ENCODE measurements at places on chromosomes 2 and 18. TPM values are rescaled to one million over a fixed set of nuclear protein-coding genes. Genes with fewer than 3 reads are reported as not detected.

- DNase-seq = no peak
Observed at GRCh38 chr2:47535073-47535472, 132.1 kb downstream of the MSH2 start.

DNA sequence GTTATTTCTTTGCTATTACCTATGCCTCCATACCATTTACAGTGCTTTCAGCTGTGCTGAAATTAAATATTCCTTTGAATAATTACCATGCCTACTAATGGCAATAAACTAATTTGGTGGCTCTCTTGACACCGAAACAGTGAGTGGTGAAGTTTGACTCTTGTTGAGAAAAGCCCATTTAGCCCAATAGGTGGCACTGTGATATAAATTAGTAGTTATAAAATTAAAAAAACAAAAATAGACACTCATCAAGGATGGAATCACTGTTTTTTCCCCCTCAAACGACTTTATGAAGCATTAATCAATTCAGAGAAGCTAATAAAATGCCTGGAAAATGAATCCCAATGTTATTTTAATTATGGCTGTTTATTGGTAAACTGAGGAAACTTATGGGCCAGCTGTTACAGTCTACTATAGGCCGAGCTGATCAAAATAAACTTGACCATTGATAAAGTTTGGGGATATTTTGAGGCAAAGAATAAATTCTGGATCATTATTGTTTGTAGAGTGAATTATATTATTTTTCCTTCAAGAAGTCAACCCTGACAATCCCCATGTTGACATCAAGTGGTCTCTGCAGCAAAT is 339.6 kb downstream of the TRIB2 start:
- DNase-seq = no peak

- DNase-seq = peak; percentile 65
Observed at GRCh38 chr18:8835521-8835953, 130.2 kb downstream of the MTCL1 start.

- DNase-seq = no peak
Observed at GRCh38 chr2:72925328-72925943, 8.1 kb downstream of the EMX1 start.

DNA sequence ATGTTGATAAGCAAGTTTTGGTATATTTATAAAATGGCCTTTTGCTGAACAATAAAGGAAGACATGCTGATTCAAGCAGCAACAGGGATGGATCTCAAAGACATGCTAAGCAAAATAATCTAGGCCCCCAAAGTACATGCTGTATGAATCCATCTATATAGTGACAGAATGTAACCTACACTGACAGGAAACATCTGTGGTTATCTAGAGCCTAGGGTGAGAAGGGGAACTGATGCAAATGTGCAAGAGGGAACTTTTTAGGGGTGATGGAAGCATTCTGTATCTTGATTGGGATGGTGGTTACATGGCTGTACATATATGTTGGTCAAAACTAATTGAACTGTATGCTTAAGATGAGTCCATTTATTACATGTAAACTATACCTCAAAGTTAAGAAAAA is 24.2 kb downstream of the CNRIP1 start:
- DNase-seq = no peak

The TANC1 gene
- 5.0 TPM for total RNA-seq

The SIGLEC15 gene
- total RNA-seq = 0.20 TPM

Measured in left lobe of liver (tissue), 2 donors.